Activated CD4-positive, alpha-beta T cell treated with anti-CD3 and anti-CD28 coated beads, Interleukin-2, amount 50 U/mL, for 16 hours (primary cell): ENCODE measurements at places on chromosomes 1 and 21.

DNA sequence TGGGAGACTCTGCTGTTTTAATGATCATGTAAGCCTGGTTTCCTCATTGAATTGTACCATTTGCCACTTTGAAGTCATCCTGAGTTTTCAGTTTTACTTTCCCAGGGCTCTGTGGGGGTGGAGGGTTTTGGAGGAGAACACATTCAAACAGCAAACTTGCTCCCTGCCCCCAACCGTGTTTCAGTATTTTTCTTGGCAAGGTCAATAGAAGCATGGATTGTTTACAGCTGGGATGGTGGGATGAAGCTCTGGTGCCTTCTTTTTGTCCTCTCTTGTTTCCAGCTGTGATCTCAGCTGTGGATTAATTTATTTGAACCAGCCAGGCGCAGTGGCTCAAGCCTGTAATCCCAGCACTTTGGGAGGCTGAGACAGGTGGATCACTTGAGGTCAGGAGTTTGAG is 54.3 kb upstream of the SERBP1 start:
- no peak for DNase-seq

- DNase-seq, result peak; percentile 7
Observed at GRCh38 chr1:222195857-222196256, 352.0 kb downstream of the HHIPL2 start.

- peak; percentile 86 for DNase-seq
Observed at GRCh38 chr1:8879922-8880676, 1.6 kb upstream of the ENO1 start.

- DNase-seq, result peak; percentile 58
Observed at GRCh38 chr1:192445839-192446489, 129.2 kb downstream of the RGS21 start.

DNA sequence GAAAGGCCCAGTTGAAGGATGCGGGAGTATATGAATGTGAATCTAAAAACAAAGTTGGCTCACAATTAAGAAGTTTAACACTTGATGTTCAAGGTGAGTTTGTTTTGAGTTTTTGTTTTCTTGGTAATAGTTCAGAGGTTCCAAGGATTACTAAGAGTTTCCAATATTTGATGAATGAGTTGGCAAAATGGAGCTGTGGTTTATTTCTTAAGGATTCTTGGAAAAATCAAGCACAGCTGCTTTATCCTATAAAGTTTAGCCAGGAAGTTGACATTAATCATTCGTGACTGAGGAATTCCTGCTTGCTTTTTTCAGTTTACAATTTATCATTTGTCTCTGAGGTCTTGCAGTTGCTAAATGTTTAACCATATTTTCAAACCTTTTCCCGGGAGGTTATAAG is 15.1 kb downstream of the VCAM1 start:
- DNase-seq, result no peak

GRCh38 chr21:35026153-35026500 is 23.0 kb downstream of the RUNX1 start:
- no peak for DNase-seq

DNA sequence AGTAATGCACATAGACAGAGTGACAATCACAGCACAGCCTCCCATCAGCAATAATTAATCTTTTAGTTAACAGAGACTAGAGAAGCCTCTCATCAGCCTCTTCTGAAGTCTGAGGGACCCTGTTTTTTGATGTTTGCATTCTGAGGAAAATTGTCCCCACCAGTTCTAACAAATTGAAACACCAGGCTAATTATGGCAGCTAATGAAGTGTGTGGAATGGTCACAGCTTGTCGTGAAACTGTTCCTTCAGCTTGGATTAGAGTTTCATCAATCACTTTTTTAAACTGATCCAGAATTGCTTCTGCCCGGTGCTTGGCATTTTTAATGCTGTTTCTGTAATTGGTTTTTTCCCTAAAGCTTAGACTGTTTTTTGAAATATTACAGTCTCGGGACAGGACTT is 208.0 kb downstream of the SPATA17 start:
- no peak for DNase-seq

DNA sequence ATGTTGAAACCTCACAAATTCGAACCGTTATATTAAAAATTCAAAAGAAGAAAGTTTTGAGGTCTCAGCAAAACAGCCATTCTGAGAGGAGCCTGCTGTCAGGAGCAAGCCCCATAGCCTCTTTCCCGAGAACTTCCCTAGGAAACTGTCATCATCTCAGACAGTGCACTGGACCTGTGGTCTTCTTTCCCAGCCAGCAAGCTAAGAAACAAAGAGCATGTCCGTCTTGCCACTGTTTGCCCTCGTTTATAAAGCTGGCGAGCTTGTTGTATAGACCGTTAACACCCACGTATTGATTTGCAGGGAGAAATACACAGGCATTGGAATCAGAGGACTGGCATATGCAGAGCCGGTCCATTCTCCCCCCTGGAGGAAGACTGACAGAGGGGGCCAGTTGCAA is 407.0 kb downstream of the NPHP4 start:
- DNase-seq, result no peak

GRCh38 chr1:35860696-35861095 is 22.3 kb upstream of the AGO1 start:
- DNase-seq, result no peak

DNA sequence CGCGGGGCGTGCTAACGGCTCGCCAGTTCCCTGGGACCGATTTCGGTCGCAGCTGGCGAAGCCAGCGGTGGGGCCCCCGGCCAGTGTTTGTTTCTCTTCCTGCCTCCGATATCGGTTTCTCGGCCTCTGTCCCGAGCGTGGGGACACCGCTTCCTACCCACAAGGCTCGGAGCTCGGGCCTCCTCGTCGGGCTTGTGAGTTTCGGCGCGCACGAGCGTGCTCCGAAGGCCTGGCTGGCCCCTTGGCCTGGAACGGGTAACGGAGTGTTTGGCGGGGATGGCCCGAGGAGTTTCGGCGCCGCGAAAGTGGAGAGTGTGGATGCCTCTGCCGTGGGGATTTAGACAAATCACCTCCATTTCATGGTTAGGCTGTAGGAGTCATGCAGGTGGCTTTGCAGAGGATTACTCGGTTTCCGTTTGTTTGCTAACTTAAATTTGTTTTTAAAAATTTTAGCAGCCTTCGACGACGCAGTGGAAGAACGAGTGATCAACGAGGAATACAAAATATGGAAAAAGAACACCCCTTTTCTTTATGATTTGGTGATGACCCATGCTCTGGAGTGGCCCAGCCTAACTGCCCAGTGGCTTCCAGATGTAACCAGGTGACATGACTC is 559 bp downstream of the RBBP4 start:
- no peak for DNase-seq

DNA sequence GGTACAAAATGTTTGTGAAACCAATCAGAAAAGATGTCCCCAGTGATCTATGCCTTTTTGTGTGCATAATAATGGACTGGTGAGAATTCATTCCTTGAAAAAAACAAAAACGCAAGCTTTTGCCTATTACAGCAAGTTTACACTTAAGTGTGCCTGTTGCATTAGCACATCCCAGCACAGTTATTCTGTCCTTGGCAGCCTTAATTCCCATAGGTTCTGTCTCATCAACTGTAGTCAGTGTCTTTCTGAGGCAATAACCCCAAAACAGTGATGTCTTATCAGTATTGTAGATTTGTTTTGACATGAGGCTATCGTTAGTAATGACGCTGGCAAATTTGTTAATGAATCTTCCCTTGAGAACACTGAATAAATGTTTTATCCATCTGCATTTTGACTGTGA is 109.9 kb upstream of the KCTD3 start:
- DNase-seq, result no peak

DNA sequence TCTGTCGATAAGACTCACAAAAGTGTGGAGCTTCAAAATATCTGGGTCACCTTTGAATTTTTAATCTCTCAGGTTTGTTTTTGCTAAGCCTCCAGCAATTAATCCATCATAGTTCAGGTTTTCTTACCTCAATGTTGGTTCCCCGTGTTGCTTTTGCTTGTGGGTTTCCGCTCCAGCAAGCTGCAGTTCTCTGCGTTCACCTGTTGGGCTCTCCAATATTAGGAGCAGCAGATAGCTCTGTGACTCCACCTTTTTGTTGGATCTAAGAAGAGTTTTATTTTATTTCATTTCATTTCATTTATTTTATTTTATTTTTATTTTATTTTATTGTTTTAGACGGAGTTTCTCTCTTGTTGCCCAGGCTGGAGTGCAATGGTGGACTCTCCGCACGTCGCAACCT is 335.5 kb downstream of the COL11A1 start:
- DNase-seq, result no peak

- no peak for DNase-seq
Observed at GRCh38 chr1:2128189-2128901, 66.2 kb downstream of the FAAP20 start.

DNA sequence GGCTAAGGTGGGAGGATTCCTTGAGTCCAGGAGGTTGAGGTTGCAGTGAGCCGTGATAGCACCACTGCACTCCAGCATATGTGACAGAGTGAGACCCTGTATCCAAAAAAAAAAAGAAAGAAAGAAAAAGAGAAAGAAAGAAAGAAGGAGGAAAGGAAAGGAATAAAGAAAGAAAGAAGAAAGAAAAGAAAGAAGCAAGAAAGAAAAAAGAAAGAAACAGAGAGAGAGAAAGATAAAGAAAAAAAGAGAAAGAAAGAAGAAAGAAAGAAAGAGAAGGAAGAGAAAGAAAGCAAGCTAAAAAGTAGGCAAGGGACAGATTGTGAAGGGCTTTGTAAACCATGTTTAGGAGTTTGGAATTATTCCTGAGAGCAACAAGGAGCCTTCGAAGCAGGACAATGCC is 80.1 kb downstream of the MAB21L3 start:
- no peak for DNase-seq

DNA sequence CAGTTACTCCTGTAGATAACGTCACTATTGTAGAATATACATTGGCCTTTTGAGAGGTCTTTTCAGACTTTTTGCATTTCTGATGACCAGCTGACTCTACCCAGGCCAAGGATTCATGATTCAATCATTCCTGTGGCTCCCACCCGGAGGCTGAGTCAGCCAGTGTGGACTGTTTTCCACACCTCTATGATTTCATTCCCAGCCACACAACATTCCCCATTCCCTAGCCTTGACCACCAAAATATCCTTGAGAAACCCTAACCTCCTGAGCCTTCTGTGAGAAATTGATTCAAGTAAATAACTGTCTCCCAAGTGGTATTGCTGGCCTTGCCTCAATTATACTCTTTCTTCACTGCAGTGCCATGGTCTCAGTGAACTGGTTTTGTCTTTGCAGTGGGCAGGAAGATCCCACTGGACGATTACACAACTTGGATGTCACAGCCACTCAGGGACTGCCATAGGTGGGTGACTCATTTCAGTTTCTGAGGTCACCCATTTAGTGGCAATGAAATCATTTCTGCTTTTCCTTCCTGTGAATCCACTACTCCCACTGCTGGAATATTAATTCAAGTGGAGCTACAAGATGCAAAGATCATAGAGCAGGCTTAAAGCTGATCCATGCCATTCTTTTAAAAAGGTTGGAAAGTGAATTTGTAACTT is 518.6 kb upstream of the ZP4 start:
- DNase-seq, result no peak

GRCh38 chr1:223429821-223430220 is 36.6 kb downstream of the CCDC185 start:
- no peak for DNase-seq

GRCh38 chr1:117534995-117535467 is 70.8 kb upstream of the TENT5C start:
- peak; percentile 82 for DNase-seq

- DNase-seq, result no peak
Observed at GRCh38 chr1:222310836-222311235, 237.1 kb downstream of the HHIPL2 start.

DNA sequence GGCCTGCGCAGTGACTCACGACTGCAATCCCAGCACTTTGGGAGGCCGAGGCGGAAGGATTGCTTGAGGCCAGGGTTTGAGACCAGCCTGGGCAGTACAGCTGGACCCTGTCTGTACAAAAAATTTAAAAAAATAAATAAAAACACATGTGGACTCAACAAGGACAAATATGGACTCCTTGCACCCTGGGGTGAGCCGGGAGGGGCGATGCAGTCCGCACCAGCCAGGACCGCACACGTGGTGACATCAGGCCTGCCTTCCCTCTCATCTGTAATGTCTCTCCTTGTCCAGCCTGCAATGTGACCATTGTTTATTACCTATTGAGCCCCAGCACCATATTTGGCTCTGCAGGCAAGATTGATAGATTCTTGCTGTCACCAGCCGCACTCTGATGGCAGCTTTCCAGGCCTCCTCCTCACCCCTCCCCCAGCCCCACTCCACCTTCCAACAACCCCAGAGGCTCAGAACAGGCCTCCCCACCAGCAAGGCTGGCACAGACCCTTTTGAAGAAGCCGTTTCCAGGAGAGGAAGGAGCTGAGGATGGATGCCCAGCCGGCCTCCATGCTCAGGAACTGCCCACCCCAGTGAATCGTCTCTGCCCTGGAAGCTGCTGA is 55.2 kb downstream of the IRF2BP2 start:
- no peak for DNase-seq

DNA sequence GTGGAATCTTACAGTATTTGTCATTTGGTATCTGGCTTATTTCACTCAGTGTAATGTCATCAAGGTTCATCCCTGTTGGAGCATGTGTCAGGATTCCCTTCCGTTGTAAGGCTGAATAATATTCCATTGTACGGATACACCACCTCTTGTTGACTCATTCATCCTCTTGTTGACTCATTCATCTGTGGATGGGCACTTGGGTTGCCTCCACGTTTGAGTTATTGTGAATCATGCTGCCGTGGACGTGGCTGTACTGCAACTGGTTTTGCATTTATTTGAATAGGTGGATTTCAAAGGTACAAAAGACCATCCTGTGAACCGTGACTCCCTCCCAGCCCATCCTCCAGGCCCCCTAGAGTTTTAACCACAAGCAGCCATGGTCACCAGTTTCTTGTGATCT is 11.9 kb upstream of the TCP10L start:
- peak; percentile 5 for DNase-seq

GRCh38 chr1:101849356-101849755 is 147.4 kb downstream of the OLFM3 start:
- DNase-seq, result no peak

DNA sequence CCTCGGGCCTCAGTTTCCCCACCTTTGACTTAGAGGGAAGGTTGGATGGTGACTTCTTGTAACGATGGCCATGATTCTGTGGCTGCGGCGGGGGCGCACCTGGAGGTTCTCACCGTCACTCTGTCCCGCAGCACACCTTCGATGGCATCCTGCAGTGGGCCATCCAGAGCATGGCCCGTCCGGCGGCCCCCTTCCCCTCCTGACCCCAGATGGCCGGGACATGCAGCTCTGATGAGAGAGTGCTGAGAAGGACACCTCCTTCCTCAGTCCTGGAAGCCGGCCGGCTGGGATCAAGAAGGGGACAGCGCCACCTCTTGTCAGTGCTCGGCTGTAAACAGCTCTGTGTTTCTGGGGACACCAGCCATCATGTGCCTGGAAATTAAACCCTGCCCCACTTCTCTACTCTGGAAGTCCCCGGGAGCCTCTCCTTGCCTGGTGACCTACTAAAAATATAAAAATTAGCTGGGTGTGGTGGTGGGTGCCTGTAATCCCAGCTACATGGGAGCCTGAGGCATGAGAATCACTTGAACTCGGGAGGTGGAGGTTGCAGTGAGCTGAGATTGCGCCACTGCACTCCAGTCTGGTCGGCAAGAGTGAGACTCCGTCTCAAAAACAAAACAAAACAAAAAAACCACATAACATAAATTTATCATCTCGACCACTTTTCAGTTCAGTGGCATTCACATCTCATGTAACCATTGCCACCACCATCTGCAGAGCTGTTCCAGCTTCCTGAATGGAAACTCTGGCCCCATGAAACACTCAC is 2.1 kb upstream of the PFKL start:
- peak; percentile 79 for DNase-seq
